ENCODE measurements at places on chromosomes 6 and 20.

DNA sequence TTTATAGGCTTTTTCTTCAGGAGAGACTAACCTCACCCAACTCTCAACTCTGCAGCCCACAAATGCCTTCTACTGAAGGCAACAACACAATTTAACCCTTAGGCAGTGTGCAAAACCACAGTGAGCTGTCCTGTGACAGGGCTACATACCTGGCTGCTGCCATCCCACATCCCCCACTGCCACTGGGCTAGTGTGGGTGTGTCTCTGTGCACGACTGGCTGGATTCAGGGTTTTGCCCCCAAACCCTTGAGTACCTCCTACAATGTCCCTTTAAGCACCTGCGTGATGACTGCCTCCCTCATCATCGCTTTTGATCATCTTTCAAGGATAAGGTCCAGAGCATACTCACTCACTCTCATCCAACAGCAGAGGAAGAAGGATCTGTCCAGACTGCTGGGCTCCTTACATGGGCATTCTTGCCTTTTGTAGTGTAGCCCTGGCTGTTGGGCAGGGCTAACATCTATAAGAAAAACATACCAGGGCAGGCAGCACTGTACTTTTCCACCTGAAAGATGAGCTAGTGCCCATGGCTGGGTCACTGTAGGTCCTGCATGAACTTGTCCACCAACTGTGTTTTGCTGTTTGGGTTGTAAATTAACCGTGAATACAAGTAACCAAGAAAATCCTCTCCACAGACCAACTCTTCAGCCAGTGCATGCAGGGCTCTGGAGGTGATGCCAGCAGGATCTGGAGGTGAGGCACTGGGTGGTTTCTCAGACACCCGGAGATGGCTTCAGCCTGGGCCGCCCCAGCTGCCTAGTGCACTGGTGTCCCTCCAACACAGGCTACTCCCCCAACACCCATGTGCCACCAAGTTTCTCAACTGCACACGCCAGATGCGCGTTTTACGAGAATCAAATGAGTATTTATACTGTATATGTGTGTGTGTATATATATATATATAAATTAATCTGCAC is 45.2 kb downstream of the PLCG1 start:
- peak; percentile 37 for DNase-seq

- DNase-seq = peak; percentile 76
These were observed 79.4 kb downstream of the DLL1 start for GRCh38 chr6:170211404-170212025.

GRCh38 chr6:73525546-73526330 is 4.9 kb upstream of the EEF1A1 start:
- no peak for DNase-seq

DNA sequence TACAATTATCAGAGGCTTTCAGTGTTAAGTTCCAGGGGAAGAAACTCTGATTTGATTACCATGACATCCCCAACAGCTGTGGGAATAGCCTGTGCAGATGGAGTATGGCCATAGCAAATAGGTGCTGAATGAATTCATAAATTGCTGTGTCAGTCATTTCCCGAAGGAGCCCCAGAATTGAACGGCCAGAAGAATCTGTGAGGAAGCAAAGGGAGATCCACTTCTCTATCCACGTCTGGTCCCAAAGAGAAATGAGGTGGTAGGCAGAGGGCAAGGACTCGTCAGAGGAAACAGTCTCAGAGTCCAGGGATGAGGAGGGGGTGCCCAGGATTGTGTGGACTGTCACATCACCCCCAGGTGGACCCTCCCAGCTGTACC is 3.1 kb upstream of the TAF8 start:
- peak; percentile 15 for DNase-seq

DNA sequence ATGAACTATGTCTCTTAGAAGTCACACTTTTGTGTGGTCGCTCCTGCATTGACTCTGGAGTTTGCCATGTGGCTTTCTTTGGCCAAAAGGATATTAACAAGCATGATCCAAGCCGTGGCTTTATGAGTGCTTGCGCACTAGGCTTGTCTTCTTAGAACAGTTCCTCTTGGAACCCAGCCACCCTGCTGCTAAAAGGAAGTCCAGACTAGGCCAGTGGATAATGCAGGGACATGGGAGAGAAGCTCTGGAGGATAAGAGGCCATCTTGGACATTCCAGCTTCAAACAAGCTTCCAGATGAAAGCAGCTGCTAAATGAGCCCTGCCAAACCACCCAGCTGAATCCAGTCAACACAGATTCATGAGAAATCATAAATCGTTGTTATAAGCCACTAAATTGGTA is 346.4 kb downstream of the CDC5L start:
- no peak for DNase-seq

GRCh38 chr20:18717062-18717461 is 96.5 kb upstream of the SCP2D1 start:
- DNase-seq = no peak

GRCh38 chr6:170506446-170506845 is 46.7 kb downstream of the PSMB1 start:
- no peak for DNase-seq

DNA sequence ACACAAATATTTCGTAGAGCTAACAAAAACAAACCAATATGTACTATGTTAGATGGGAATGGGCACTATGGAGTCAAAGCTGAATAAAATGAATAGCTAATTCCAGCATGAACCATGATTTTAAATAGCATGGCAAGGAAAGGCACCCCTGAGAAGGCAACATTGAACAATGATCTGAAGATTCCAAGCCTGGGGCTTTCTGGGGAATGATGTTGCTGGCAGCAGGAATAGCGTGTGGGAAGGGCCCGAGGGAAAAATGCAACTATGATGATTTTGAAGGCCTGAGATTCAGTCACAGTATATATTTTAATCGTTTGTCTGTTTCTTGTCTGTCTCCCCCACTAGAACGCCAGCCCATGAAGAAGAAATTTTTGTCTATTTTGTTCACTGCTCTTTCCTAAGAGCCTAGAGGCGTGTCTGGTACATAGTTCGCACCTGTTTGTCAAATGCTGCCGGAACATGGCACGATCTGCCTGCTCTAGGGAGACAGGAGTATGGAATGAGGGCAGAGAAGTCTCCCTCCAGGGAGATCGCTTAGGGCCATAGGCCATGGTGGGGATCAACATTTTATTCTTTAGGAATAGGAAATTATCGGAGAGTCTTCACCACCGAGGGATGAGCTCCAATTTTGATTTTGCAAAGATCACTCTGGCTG is 84.8 kb upstream of the EYA2 start:
- DNase-seq = no peak

All from posterior vena cava (tissue), 2 donors.